ENCODE measurements at places on chromosomes 1 and 21. TPM values are rescaled to one million over a fixed set of nuclear protein-coding genes. Genes with fewer than 3 reads are reported as not detected.

GRCh38 chr1:6392809-6393399 is 663 bp downstream of the ACOT7 start:
- H3K27ac ChIP-seq: no peak overlapping the region
- peaks cover 7% of the 10 kb centered on the region for H3K4me1 ChIP-seq
- no peaks in the 10 kb centered on the region for H3K27me3 ChIP-seq
- H3K36me3 ChIP-seq: no peaks in the 10 kb centered on the region
- DNase-seq: no peak

DNA sequence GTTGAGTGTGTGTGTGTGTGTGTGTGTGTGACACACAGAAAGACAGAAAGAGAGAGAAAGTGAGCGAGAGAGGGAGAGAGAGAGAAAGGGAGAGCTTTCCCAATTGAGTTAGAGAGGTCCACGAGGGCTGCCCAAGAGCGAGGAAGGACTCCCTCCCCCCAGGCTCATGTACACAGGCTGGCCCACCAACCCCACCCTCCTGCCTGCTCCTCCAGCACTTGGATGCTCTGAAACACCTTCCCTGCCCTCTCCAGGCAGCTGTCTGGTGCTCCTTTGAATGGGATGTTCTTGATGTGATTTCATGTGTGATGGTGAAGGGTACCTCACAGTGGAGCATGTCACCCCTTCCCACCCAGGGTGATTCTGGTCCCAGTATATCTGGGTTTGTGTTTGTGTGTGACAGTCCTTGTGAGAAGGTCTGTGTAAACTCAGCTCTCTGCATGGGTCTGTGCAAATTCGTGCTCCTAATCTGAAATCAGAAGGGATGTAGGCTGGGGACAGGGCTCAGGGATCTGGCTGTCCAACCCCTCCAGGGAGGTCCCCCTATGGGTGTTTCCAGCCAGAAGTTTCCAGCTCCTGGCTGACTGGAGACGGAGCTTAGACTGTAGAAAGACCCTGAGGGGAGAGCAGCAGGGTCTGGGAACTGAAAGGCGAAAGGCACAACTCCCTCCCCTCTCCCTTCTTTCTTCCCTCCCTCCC is 6.8 kb upstream of the PEAR1 start:
- H3K27ac ChIP-seq: no peak overlapping the region
- H3K36me3 ChIP-seq: no peaks in the 10 kb centered on the region
- peaks cover 2% of the 10 kb centered on the region for H3K4me1 ChIP-seq
- peaks cover 3% of the 10 kb centered on the region for H3K27me3 ChIP-seq

- H3K27me3 ChIP-seq: no peaks in the 10 kb centered on the region
- H3K4me3 ChIP-seq: no peak overlapping the region
- H3K27ac ChIP-seq: no peak overlapping the region
- no peaks in the 10 kb centered on the region for H3K36me3 ChIP-seq
- DNase-seq: no peak
These were observed 38.2 kb downstream of the SMYD2 start for GRCh38 chr1:214318956-214319736.

DNA sequence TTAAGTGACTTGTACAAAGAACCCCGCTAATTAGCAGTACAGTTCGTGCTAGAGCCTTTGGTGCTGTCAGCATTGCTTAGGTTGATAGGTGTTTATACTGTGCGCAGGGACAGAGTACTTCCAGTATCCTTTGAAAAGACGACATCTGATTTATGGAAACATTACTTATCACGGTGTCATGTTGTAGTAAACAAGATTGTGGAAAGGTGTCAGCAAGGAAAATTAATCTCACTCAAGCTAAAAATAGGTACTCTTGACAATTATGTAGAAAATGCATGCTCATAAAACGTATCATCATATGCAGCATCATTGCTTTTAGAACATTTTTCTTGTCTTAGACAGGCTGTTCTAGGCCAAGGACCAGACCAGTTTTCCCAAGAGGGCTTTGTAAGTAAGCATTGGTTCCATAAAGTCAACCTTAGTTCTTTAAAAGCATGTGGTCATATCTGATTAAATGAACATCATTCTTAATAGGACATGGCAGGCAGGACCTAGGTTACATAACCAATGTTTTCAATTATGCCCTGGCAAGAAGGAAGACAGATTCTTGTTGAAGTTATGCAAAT is 33.0 kb downstream of the SH3BGR start:
- no peak overlapping the region for H3K4me3 ChIP-seq
- no peaks in the 10 kb centered on the region for H3K27me3 ChIP-seq
- H3K4me1 ChIP-seq: peaks cover 57% of the 10 kb centered on the region
- DNase-seq: peak; percentile 66

GRCh38 chr1:110341146-110341871 is 2.1 kb downstream of the RBM15 start:
- peak overlapping the region; percentile 96 for H3K27ac ChIP-seq
- DNase-seq: no peak
- H3K36me3 ChIP-seq: peaks cover 5% of the 10 kb centered on the region
- H3K27me3 ChIP-seq: no peaks in the 10 kb centered on the region
- peaks cover 69% of the 10 kb centered on the region for H3K4me1 ChIP-seq

DNA sequence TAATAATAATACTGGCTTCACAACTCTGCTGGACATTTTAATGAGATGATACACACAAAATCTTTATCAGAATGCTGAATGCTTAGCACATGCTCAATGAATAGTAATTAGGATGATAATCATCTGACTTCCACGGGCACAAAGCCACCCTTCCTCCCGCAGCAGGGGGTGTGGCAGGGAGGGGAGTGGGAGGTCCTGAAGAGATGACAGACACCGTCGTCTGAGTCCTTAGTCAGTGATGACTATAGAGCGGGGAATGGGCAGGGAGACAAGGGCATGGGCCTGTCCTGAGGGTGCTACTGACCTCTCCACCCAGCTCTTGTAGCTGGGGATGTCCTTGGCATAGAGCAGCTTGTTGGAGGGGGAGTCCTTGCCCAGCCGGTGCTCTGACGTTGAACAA is 117.6 kb upstream of the CD34 start:
- no peaks in the 10 kb centered on the region for H3K36me3 ChIP-seq
- H3K27ac ChIP-seq: peak overlapping the region; percentile 7
- no peak overlapping the region for H3K4me3 ChIP-seq
- H3K27me3 ChIP-seq: no peaks in the 10 kb centered on the region
- DNase-seq: no peak

DNA sequence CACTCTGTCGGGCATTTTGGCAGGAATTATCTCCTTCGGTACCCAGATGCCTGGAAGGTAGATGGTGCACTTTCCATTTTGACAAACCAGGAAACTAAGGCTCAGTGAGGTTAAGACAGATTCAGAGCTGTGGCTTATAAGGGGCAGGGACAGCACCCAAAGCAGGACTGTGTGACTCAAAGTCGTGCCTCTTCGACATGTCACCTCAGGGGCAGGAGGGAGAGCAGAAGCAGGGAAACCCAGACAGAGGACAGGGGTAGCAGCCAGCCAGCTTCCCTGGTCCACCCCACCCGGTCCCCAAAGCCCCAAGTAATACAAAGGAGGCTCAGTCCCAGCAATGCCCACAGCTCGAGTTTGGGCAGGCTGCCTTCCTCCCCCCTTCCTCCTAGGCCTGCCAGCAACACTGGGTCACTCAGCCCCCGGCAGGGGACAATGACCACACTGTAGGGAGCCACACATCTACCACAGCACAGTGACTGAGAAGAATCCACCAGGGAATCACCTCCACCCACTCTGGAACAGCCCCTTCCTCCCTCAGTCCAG is 2.5 kb downstream of the RHOC start:
- peaks cover 40% of the 10 kb centered on the region for H3K4me1 ChIP-seq
- H3K4me3 ChIP-seq: peak overlapping the region; percentile 87
- DNase-seq: no peak

- H3K27me3 ChIP-seq: no peaks in the 10 kb centered on the region
- H3K4me1 ChIP-seq: peaks cover 13% of the 10 kb centered on the region
- DNase-seq: no peak
- H3K36me3 ChIP-seq: no peaks in the 10 kb centered on the region
These were observed 195.9 kb downstream of the TOMM20 start for GRCh38 chr1:234932511-234933430.

GRCh38 chr1:83996621-83997020 is 2.3 kb downstream of the TTLL7 start:
- H3K4me3 ChIP-seq: no peak overlapping the region
- peaks cover 13% of the 10 kb centered on the region for H3K4me1 ChIP-seq

- DNase-seq: no peak
- no peaks in the 10 kb centered on the region for H3K4me1 ChIP-seq
- H3K27me3 ChIP-seq: no peaks in the 10 kb centered on the region
- H3K4me3 ChIP-seq: no peak overlapping the region
- H3K36me3 ChIP-seq: no peaks in the 10 kb centered on the region
- no peak overlapping the region for H3K27ac ChIP-seq
These were observed 219.0 kb downstream of the KAZN start for GRCh38 chr1:14817223-14818170.

- no peaks in the 10 kb centered on the region for H3K4me1 ChIP-seq
- H3K36me3 ChIP-seq: no peaks in the 10 kb centered on the region
- H3K27me3 ChIP-seq: no peaks in the 10 kb centered on the region
- H3K27ac ChIP-seq: no peak overlapping the region
These were observed 41.2 kb downstream of the ZBTB8OS start for GRCh38 chr1:32609180-32609579.

DNA sequence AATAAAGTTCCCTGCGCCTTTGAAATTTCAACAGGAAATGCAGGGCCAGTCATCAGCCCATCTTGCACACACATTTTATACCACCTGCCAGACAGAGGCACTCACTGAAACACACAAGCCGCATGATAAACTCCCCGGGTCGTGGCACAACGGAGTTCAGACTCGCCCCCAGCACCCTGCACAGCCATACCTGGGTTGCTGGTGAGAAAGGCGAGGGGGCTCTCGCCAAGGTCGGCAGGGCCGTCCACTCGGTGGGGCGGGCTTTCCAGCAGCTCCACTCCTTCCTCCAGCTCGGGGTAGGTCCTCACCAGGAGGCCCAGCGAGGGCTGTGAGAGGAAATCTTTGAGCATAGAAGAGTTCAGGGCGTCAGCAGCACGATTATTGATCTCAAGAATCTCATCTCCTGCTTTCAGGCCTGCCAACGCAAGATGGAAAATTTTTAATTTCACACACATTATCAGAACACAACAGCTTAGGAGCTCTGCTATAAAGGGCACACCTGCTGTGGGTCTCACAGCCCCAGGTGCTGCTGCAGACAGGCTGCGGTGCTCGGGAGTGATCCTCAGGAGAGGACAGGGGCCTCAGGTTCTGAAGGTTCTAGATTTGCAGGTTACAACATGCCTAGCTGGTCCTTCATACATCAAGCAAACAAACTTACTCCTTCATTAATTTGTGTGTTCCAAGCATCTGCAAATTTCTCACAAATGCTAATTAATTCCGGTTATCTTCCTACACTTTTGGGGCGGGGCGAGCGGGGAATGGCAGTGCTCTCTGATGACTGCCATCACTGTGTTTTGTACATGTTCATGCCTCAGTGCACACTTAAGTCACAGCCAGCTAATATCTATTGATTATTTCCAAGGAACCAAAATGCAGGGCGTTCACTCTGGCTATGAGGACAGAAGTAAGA is 144.2 kb upstream of the KRTAP19-8 start:
- DNase-seq: no peak
- H3K4me3 ChIP-seq: no peak overlapping the region
- no peaks in the 10 kb centered on the region for H3K27me3 ChIP-seq
- no peaks in the 10 kb centered on the region for H3K36me3 ChIP-seq
- no peaks in the 10 kb centered on the region for H3K4me1 ChIP-seq
- no peak overlapping the region for H3K27ac ChIP-seq

DNA sequence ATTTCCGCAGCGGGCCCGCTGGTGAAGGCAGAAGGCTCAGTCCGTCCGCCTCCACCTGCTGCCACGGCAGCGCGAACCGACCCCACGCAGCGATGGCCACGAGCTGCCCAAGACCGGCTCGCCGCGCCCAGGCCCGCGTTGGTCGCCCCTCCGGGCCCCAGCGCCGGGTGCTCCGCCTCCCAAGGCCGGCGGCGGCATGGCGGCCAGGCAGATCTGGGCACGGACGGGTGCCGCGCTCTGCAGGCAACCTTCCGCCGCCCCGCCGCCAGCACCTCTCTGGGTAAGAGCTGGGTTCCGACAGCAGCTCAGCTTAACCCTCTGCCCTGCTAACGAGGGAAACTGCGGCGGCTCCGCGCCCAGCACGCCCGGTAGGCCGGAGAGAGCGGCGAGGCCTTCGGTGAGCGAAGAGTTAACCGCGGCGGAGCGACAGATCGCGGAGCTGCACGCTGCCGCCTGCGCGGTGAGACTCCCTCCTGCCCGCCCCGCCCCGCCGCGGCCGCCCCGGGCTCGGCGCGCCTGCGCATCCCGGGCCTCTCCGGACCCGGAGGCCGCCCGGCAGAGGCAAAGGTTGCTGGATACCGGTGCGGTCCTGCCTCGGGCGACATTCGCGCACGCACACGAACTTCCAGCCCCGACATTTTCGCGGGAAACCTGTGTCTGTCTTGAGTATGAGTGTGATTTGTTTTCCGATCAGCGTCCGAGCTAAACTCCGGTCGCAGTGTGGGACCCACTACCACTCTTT is at the start of gene C1orf53:
Gene C1orf53, plus strand, starts transcription at position 177 of the 742 bp plus-strand sequence. Its CDS starts 20 bp downstream, at position 197.
- peaks cover 30% of the 10 kb centered on the region for H3K27me3 ChIP-seq
- DNase-seq: peak; percentile 81
- H3K36me3 ChIP-seq: no peaks in the 10 kb centered on the region
- H3K27ac ChIP-seq: peak within 1 kb of the TSS; percentile 90
- H3K4me3 ChIP-seq: peak within 1 kb of the TSS; percentile 69
- H3K4me1 ChIP-seq: peaks cover 10% of the 10 kb centered on the region

GRCh38 chr1:71745326-71745725 is 537.0 kb downstream of the NEGR1 start:
- H3K4me1 ChIP-seq: no peaks in the 10 kb centered on the region
- no peak overlapping the region for H3K27ac ChIP-seq
- DNase-seq: no peak
- H3K36me3 ChIP-seq: no peaks in the 10 kb centered on the region
- no peaks in the 10 kb centered on the region for H3K27me3 ChIP-seq
- no peak overlapping the region for H3K4me3 ChIP-seq

- no peaks in the 10 kb centered on the region for H3K36me3 ChIP-seq
- no peaks in the 10 kb centered on the region for H3K27me3 ChIP-seq
- no peak overlapping the region for H3K4me3 ChIP-seq
- DNase-seq: no peak
- H3K4me1 ChIP-seq: peaks cover 10% of the 10 kb centered on the region
These were observed 13.6 kb downstream of the THAP3 start for GRCh38 chr1:6638226-6638625.

The PTGER3 gene
- total RNA-seq: 0.12 TPM

The NPHS2 gene
- total RNA-seq: not detected

The C1orf87 gene
- total RNA-seq: not detected

The OR2G6 gene
- not detected for total RNA-seq

The SUCO gene
- total RNA-seq: 11.3 TPM

Data from gastrocnemius medialis (tissue), 4 donors.